NCI-H510A (cell line): ENCODE measurements at places on chromosomes 5 and 9.

DNA sequence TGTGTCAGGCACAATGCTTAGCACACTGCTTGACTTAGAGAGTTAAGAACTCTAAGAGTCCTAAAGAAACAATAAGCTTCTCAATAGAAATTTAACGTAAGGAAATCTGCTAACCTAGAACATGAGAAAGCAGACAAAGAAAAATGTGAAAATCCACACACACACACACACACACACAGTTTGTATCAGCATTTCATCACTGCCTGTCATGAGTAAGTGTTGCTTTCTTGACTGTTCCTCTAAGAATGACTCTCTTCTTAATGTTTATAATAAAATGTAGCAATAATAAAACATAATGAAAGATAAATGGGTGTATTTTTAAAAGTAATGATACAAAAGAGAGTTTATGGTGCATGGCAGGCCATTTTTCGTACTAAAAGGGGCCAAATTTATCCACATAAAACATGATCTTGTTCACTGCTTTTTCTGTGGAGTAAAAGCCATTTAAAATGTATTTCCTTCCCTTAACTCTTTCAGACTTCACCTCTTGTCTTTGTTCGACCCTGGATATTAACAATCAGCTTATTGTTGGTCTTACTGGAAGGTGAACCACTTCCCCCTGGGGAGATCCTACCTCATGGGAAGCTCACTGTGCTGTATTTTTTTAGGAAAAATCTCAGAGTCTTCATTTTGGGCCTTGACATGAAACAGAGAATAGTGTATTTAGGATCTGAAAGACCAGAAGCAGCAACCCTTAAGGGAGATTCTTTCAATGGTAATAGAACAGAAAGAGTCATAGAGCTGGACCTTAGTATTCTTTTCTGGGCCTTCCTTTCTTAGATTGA lies 107.3 kb upstream of the ANKRD55 start:
- no peak for DNase-seq

DNA sequence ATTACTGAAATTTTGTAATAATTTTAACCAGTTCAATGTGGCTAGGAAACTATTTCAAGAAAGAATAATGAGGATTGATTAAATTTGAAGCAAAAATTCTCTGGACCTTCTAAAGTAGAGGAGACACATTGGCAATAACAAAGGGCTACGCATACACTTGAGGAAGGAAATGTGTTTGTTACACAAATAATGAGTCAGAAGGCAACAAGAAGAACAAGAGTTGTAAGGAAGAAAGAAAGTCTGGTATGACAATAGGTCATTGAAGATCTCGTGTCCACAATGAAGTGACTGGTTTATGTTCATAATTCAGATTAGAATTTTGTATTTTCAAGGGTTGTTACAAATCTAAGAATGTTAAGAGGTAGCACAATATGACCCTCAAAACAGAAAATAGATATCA lies 25.8 kb downstream of the ST8SIA4 start:
- no peak for DNase-seq

DNA sequence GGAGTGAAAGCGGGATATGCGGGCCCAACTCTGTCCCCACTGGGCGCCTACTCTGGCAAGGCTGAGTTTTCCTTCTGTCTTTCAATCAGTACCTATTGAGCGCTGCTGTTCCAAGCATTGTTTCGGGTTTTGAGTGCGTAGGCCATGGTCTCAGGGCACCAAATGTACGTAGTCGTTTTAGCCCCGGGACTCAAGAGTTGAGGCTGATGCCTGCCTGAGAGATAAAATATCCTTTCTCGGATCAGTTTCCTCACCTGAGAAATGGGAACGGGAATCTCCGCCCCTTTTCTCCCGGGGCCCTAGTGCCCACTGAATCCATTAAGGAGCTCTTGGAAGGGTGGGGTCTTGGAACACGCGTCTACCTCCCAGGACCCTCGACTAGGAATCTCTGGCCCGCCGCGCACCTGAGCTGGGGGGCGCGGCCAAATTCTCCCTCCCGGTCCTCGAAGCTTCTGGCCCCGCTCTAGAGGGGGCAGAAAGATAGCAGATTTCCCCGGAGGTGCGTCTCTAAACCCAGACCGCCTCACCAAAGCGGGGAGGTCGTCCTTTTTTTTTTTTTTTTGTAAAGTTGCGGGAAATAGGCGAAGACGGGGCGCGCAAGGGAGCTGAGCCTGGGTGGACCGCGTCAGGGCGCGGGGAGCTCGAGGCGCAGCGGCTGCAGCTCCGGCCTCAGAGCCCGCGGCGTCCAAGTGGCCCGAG lies 494 bp upstream of the CXXC5 start:
- DNase-seq, result no peak

DNA sequence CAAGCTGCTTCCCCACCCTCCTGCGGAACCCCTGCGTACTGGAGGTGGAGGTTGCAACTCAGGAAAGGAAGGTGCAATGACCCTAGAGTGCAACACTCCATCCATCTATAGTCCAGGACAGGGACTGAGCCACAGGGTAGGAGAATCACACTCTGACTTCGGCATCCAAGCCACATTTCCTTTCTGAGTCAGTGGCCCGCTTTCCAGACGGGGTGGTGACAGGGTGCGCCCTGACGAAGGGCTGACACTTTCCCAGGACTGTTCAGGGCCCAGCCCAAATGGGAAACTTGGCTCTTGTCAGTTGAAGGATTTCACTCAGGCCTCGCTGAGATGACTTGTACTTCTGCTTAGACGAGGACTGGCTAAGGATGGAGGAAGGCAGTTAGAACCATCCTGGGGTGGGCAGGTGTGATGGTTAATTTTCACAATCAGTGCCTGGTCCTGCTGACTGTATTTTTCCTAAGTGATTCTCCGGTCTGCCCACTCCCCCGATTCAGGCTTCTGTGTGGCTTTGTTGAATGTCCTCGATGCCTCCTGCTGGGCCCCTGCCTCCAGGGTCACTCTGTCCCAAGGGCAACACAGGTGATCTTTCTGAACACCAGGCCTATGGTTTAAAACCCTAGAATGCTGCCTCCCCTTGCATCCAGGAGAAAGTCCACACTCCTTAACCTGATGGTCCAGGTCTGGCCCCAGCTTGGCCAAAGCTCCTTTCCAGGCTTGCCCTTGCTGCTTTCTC lies 228.1 kb downstream of the FSTL4 start:
- DNase-seq, result no peak

DNA sequence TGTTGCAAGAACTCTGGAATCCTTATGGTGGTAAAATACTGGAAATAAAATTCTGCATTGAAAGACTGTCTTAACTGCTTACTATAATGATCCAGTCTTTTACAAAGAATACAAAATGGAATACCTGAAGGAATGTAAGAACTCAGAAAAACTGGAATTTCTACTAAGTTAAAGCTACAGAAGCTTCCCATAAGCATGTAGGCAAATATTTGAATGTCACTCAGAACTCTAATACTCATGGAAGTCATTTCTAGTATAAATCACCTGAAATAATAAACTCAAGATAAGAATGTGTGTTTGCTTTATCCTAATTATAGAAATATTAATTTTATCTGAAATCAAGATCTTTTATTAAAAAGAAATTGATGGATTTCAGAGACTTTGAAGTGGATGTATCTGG lies 54.8 kb downstream of the FEM1C start:
- no peak for DNase-seq

- no peak for DNase-seq
Measured at GRCh38 chr9:88915916-88916315, 75.4 kb upstream of the S1PR3 start.

GRCh38 chr9:33458444-33458843 lies 11.1 kb upstream of the AQP3 start:
- DNase-seq, result no peak

DNA sequence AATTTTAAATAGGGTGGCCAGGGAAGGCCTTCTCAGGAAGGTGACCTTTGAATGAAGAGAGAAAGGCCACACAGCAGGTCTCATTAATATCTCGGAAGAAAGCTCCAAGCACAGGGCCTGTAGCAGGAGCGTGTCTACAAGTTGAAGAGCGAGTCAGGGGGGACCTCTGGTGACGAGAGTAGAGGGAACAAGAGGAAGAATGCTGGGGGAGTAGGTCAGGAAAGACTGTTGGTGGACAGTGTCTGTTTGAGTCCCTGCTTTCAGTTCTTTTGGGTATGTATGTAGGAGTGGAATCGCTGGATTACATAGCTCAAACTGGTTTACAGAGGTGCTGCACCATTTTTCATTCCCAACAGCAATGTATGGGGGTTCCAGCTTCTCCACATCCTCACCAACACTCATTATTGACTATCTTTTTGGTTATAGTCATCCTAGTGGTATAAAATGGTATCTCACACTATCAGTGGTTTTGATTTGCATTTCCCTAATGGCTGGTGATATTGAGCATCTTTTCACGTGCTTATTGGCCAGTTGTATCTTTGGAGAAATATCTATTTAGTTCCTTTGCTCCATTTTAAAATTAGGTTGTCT lies 55.8 kb downstream of the NUP214 start:
- no peak for DNase-seq

GRCh38 chr9:89488131-89488530 lies 9.8 kb downstream of the SEMA4D start:
- DNase-seq, result no peak

- no peak for DNase-seq
Measured at GRCh38 chr9:106074006-106074405, 379.7 kb downstream of the TMEM38B start.

DNA sequence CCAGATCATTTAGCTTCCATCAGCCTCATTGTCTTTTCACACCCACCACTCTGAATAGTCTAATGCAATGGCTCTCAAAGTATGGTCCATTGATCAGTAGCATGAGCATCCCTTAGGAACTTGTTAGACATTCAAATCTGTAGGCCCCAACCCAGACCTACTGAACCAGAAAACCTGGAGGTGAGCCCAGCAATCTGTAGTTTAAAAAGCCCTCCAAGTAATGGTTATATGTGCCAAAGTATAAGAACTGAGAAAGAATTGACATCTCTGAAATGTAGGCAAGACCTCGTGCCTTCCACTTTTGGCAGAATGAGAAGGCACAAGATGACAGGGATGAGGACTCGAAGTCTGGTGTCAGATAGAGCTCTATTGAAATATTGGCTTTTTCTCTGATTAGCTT lies 267.6 kb downstream of the TRIM32 start:
- no peak for DNase-seq

GRCh38 chr9:79672236-79672635 lies 100.5 kb downstream of the TLE4 start:
- no peak for DNase-seq

DNA sequence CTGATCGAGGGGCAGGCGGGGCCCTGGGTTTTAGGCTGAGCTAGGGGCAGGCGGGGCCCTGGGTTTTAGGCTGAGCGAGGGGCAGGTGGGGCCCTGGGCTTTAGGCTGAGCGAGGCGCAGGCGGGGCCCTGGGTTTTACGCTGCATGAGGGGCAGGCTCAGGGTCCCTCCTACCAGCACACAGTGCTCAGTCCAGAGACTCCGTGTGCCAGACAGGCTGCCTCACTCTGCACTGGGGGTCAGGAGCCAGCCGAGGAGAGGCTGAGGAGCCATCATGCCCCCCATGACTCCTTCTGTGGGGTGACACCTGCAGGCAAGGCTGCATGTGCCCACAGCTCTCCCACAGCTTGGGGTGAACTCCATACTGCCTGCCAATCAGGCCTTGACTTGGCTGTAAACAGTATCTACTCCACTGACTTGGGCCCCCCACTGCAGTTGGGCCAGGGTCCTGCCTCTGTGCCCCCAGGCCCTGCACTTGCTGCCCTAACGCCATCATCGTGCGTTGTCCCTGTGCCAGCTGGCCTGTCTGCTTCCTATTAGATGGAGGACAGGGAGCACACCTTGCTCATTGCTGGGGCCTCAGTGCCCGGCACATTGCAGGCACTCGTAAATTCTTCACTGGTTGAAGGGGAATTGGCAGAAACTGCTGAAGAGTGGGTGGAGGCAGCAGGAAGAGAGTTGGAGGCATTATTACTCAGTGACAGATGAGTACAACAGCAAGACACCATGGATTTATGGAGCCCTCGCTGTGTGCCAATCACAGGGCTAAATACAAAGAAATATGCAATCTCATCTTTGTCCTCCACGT lies 78.6 kb downstream of the AMBP start:
- DNase-seq, result no peak

DNA sequence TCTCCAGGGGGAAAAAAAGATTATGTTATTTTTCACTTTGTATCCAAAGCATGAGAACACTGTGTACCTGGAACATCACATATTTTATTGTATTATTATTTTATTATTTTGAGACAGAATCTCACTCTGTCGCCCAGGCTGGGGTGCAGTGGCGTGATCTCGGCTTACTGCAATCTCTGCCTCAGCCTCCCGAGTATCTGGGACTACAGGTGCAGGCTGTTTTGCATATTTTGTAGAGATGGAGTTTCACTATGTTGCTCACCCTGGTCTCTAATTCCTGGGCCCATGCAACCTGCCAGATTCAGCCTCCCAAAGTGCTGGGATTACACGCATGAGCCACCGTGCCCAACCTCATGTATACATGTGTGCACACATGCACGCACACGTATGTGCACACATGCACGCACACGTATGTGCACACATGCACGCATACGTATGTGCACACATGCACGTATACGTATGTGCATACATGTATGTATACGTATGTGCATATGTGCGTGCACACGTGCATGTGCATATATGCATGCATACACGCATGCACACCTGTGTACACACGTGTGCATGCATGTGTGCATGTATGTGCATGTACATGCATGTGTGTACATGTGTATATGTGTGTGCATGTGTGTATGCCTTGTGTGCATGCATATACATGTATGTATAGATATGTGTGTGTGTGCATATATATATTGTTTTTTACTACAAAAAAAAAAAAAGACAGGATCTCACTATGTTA lies 9.5 kb upstream of the UGCG start:
- DNase-seq, result no peak
